Cerebellar nuclear complex (tissue), 1 donor: ENCODE measurements at places on chromosomes 6 and 20.

DNA sequence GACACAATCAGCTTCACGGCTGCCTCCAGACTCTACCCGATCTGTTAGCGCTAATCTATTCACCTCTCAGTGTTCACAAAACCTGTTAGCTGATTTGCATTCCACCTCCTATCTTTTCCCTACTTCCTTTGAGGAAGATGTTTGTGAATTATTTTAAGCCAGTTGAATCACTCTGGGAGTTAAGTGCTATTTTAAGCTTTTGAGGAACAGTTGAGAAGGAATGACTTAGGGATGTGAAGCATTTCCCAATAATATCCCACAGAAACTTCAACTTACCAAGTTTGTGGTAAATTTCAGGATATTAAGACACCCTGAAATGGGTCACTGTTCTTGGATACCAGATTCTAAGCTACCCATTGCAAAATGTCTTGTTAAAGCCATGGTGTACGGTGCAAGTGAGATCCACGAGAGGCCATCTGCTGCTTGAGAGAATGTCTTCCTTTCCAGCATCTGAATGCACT is 145.2 kb upstream of the CITED2 start:
- no peak for DNase-seq

DNA sequence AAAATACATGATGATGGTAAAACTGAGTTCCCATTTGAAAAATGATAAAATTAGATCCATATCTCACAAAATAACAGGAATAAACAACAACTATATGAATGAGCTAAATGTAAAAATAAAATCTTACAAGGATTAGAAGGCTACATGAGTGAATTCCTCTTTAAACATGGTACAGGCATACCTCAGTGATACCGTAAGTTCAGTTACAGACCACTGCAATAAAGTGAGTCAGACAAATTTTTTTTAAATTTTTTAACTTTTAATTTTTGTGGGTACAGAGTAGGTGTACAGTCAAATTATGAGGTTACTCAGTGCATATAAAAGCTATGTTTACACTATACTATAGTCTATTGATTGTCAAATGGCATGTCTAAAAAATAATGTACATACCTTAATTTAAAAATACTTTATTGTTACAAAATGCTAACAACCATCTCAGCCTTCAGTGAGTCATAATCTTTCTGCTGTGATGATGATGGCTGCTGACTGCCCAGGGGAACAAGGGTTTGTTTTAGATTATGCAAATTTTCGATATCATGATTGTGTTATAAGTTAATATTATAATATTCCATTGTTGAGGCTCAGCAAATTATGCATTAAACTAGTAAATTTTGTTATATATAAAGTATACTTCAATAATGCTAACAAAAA is 222.8 kb upstream of the RUNX2 start:
- no peak for DNase-seq

DNA sequence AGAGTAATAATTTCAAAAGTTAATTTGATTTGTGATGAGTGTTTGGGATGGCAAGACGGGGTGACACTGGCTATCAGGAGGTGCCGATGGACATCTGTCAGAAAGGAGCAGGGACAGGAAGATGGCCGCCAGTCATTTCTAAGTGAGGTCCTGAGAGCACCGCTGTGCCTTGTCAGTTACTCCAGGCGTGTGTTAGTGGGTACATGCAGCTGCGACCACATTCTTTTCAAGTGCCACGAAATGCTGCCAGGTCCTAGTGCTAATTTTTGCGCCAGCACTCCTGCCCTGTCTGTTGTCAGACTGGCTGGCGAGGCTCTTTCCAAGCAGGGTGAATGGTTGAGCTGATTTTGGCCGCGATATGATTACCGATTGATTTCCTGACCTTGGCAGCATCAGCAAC is 64.6 kb upstream of the INSM1 start:
- DNase-seq: no peak

- DNase-seq: no peak
Observed at GRCh38 chr20:24109008-24109407, 120.4 kb upstream of the GGTLC1 start.

DNA sequence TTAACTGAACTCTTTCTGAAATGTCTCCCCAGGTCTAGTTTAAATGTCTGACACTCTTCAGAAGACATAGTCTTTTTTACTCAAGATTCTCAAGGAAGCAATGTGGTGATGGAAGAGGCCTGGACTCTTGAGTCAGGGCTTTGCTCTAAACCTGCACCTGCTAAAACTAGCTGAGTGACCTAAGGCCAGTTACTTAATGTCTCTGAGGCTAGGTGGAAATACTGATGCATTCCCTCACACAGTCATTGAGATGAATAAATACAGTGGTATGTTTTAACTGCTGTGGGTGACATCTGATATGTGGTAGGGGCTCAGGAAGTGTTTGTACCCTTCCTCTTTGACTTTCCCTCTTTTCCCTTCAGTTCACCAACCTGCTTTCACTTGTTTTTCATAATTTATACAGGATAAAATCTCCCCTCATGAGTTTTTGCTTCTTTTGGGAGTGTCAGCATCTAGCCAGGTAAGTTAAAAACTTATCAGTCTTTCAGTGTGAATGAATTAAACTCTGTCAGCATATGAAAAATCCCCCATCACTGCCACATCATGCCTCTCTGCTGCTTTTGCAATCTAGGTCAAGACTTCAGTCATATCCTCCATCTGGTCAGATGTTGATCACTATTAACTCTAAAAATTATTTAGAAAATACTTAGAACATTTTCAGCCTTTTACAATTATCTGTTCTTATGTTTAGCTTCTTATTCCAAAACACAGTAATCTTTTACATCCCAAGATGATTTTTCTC is 178.7 kb upstream of the TNFAIP3 start:
- DNase-seq: no peak

DNA sequence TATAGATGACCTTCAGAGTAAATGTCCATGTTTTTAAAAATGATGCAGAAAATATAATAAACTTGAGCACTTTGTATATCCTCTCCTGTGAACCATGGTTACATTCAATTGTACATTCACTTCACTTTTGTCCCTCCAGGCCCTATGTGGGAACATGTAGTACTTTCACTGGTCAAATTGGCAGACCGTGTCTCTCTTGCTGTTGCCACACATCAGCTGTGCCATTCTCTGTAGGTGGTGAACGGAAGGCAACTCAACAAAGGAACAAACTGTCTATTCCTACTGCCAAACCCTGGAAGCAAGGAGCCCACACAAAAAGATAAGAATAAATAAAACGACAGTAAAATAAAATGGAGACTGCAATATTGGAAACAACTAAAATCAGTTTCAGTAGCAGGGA is 2.0 kb downstream of the ROS1 start:
- no peak for DNase-seq

GRCh38 chr20:31875671-31876070 is 5.2 kb downstream of the TTLL9 start:
- no peak for DNase-seq

DNA sequence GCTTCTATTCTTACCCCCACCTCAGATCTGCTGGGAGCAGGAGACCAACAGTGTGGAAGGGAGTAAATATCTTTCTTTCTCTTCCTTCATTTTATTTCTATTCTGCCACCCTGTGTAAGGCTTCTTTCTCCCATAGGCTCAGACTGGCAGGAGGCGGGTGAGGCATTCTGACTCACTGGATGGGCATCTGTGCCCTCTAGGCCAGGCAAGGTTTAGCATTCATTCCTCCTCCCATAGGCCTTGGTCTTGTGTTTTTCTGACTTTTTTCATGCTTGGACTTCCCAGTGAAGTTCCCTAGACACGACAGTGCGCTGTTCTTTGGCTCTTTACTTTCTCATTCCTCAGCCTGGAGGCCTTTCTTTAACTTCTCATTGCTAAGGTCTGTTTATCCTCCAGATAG is 235.2 kb downstream of the SYNE1 start:
- DNase-seq: no peak

DNA sequence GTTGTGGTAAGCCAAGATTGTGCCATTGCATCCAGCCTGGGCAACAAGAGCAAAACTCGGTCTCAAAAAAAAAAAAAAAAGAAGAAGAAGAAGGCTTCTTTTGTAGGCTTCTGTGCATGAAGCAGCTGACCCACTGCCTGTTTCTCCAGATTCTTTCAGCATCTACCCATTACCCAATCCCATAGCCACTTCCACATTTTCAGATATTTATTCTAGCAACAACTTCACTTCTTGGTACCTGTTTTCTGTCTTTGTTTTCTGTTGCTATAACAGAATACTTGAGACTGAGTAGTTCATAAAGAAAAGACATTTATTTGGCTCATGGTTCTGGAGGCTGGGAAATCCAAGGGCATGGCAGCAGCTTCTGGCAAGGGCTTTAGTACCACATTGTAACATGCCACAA is 95.3 kb upstream of the SGK1 start:
- no peak for DNase-seq

DNA sequence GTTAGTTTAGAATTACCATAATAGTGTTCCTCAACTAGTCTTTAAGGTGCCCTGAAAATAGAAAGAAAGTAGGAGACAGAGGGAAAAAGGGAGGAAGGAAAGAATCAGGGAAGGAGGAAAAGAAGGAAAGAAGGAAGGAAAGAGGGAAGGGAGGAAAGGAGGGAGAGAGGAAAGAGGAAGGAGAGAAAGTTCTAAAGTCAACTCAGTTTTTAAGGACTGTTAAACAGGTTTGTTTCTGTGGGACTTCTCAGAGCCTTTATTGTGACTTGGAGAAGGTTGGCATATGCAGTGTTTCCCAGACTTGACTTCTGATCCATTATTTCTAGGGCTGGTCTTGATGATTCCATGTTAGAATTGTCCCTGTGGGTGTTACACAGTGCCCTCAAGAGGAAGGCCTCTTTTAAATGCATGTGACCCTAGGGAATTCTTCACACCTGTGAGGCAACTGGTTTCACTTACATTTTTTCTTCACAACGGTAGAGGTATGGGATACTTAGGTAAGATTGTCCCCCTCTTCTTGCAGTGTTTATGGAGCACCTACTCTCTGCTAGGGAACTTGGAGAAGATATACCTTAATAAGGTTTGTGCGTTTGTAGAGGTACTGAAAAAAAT is 132.7 kb upstream of the GMDS start:
- DNase-seq: no peak
